GM13976 (cell line): ENCODE measurements at places on chromosomes 1 and 21.

- DNase-seq = no peak
Measured at GRCh38 chr1:3237994-3238702, 169.1 kb downstream of the PRDM16 start.

DNA sequence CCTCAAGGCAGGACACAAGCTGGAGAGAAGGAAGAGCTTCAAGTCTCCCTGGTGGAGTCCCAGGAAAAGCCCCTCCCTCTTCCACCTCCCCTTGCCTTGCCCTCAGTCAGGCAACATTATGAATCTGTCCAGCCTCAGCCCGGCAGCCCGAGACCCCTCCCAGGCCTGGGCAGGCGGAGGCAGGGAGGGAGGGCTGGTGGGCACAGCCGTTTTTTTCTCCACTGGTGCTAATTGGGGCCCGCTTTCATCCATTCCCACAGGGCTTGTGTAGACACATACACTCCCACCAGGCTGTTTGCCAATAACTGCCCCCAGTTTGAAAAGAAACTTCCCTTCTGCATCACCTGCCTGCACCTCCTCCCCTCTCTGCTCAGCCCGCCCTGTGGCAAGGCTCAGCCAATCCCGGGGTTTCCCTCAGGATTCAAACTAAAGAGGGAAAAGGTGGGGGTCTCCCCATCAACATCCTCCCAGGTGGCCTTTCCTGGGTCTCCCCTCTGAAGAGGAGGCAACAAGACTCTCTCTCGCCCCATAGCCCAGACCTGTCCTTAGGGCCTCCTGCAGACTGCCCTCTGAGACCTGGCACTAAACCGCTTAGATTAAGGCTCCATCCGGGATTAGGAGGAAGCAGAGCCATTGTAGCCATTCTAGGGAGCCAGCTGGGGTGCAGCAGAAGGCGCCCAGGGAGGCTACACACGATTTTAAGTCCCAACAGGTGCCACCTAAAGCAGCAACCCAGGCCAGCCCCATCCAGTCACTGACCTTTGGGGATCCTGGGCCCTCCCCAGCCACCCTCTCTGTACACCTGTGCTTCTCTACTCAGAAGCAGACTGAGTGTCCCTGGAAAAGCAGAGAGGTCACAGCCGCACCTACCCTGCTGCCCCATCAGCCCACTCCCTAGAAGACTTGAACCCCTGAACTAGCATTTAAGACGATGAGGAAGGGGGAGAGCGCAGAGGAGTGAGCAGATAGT, 3.5 kb downstream of the IGSF9 start:
- no peak for DNase-seq

- no peak for DNase-seq
Measured at GRCh38 chr1:203591626-203592025, 35.0 kb upstream of the ATP2B4 start.

GRCh38 chr1:43272161-43272560, 2.4 kb downstream of the TMEM125 start:
- peak; percentile 21 for DNase-seq
